ENCODE measurements at places on chromosomes 2 and 18.

GRCh38 chr18:9325716-9326115 lies 8.9 kb upstream of the TWSG1 start:
- DNase-seq: no peak

DNA sequence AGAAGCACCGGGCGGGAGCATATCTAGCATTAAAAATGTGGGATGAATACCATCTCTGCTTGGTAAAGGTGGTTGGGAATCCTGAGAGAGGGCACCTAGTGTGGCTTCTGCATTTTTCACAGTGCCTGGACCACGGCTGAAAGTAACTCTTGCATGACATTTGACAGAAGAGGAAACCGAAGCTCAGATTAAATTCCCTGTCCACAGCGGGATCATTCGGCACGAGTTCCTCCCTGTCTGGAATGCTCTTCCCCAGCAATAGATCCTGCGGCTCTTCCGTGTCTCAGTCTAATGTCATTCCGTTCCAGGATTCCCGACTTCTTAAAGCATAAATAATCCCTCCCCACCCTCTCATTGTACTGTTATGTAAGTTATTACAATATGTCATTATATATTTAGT lies 905 bp upstream of the RPS7 start:
- no peak for DNase-seq

GRCh38 chr2:132550946-132551345 lies 119.1 kb downstream of the LYPD1 start:
- no peak for DNase-seq

- no peak for DNase-seq
Measured at GRCh38 chr18:54351186-54351585, 6.5 kb downstream of the STARD6 start.

GRCh38 chr2:200943527-200944105 lies 19.8 kb downstream of the ORC2 start:
- no peak for DNase-seq

DNA sequence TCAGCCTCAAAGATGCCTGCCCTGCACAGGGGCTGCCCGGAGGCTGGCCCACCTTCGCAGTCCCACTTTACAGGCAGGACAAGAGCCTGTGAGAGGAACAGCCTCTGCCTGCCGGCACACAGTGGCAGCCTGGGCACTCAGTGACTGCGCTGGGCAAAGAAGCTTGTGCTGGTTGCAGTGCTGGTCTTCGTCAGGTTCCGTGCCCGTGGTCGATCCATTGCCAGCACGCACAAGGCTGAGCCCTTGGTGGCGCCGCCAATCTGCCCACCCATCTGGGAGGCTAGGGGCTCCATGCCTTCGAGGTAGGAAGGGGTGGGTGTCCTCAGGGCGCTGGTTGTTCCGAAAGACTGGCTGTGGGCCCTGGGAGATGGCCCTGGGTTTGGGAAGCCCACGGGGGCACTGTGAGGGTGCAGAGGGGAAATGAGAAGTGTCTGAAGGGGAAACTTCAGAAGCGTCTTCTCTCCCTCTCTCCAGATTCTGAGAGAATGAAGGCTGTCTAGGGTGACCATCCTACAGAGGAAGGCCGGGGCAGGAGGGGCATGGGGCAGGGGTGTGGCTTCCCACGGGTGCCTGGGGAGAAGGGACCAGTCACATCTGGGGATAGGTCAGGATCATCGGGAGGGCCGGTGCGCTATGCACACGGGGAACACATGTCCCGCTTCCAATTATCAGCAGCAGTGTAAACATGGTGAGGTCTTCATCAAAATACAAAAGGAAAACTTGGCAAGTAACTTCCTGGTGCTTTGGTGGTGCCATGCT lies 49.1 kb upstream of the HS6ST1 start:
- no peak for DNase-seq

DNA sequence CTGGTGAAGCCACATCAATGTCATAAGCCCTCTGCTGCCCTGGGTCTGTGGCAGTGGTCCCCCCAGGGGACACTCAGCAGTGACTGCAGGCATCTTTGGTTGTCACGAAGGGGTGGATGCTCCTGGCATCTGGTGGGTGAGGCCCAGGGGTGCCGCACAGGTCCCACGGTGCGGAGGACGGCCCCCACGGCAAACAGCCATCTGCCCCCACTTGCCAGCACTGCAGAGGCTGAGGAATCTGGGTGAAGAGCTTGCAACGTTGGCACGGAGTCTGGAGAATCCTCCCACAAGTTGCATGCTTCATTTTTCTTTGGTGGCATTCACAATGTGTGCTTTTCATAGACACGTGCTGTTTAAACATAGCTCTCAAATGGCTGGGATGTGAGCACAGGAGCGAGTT lies 105.1 kb upstream of the PXDN start:
- DNase-seq: no peak

- no peak for DNase-seq
Measured at GRCh38 chr2:127270663-127271062, 23.3 kb downstream of the ERCC3 start.

DNA sequence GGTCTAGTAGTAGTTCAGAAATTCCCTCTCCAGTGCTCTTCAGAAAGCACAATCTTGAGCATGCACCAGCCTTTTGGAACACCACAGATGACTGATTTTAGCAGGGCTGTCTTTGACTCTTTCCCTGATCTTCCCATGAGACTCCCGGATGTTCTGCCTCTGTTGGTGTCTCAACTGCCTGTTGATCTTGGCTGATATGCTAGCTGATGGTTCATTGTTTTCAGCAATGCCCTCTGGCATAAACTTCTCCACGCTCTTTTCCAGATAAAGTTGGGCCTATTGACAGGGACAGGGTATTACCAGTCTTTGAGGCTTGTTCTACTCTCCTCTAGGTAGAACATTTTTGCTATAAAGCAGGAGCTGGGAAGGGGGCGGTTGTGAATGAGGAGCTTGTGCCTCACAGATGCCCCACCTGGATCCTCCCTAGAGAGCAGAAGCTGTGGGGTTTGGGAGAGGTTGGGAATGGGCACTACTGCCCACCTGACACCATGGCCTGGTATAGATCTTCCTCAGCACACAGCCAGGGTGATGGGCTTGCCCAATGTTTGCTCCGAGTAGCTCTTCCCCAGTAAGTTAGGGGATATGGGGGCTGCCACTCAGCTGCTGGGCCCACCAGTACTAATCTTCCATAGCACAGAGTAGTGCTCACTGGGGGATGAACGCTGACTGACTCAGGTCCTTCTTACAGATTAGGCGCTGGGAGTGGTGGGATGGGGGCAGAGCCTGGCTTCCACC lies 111.3 kb downstream of the PTGR3 start:
- DNase-seq: no peak

DNA sequence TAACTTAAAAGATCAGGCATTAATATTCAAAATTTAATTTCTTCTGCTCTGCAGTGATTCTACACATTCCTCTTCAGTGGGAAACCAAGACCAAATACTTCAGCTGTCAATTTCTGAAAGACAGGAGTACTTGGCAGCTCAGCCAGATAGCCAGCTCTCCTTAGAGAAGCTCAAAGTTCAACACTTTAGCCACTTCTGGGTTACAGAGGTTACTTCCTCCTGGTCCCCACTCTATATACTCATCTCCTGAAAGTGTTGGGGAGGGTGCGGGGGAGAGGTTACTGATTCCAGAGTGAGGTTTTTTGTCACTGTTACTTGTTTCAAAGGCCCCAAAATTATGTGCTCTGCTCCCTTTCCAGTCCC lies 4.1 kb downstream of the CYTIP start:
- no peak for DNase-seq

DNA sequence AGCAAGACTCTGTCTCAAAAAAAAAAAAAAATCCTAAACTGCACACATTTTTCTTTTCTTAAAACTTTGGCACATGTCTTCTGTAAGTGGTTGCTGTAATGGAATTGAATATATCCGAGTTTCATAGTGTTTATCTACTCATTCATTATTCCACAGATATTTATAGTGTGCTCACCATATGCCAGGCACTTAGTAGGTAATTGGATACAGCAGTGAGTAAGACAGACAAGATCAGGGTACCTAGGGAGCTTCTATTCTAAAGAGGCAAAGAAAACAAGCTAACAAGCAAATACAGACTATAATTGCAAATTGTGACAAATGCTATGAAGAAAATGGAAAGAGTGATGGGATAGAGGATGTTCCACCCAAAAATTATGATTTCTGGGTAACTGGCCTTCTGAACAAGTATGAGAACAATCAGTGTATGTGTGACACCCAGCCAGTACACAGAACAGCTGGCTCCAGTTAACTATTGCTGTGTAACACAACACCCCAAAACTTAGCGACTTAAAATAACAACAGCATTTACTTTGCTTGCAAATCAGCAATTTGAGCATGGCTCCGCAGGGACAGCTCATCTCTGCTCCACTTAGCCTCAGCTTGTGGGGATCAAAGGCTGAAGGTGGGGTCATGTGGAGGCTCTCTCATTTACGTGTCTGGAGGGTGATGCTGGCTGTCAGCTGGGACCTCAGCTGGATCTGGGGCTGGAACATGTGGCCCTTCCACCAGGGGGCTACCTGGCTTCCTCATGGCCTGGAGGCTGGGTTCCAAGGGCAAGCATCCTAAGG lies 224.9 kb downstream of the INSIG2 start:
- DNase-seq: no peak

- no peak for DNase-seq
Measured at GRCh38 chr18:31099450-31100230, 2.6 kb downstream of the DSC2 start.

DNA sequence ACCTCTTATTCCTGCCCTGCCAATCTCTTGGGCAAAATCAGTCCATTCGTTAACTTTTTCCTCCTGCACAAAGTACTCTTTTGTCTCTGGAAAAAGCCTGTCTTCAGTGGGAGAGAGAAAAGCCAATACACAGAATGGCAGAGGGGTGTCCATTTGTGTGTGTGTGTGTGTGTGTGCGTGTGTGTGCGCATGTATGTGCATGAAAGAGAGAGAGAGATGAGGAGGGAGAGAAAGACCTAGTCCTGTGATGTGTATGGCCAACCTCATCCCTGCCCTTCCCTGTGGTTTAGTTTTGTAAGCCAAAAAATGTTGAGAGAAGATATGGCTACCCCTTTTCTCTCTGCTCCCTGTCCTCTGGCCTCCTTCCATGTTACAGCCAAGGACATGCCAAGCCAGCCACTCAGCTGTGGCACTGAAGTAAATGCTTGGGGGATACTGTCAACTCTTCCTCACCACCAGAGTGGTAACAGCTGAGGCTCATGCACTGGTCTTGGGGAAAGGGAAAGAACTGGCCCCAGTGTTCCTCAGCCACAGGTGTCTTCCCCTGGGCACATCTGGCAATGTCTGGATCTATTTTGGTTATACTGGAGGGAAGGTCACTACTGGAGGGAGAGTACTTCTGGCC lies 10.6 kb downstream of the SLC4A5 start:
- DNase-seq: no peak

- no peak for DNase-seq
Measured at GRCh38 chr2:179440642-179441251, 176.1 kb upstream of the SESTD1 start.

- DNase-seq: no peak
Measured at GRCh38 chr18:33951031-33951430, 273.7 kb downstream of the NOL4 start.

DNA sequence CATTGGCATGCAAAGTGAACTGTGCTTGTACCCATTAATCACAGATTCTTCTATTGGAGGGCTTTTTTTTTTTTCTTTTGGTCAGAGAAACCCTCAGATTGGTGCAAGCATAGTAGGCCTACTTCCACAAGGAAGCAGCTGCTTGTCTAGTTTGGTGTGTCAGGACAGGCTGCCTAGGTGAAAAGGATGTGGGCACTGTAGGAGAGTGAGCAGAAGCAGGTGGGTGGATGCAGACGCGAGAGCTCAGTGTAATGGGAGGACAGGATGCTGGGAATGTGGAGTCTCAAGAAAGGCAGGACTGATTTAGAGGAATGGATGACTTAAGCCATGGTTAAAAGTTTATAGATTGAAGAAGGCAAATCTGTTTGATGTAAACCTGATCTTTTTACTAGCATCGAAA lies 3.1 kb downstream of the ELP2 start:
- DNase-seq: no peak

All from stimulated activated CD8-positive, alpha-beta memory T cell treated with anti-CD3 and anti-CD28 coated beads, Interleukin-7, amount 100 ng/mL, for 4 hours (primary cell).